ENCODE measurements at places on chromosomes 13 and 19. TPM values are rescaled to one million over a fixed set of nuclear protein-coding genes. Genes with fewer than 3 reads are reported as not detected.

GRCh38 chr19:49672131-49672919 is 4.7 kb upstream of the PRMT1 start:
- DNase-seq = peak; percentile 70

DNA sequence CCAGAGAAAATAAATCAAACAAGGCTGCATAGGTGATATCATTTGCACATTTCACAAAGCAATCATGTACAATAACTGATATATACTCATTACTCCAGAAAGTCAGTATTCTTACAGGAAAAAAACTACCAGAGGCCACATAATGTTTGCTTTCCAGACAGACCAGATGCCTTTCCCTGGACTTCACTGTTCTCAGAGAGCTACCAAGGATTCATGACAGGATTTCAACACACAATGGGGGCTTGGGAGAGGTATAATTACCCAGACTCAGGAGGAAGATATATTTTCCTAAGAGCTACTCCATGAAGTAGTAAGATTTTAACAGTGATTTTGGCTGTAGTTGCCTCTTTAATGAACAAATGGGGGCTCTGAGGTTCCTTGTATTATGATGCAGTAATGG is 110.0 kb downstream of the FOXO1 start:
- DNase-seq = no peak

- no peak for DNase-seq
These were observed 27.8 kb upstream of the IGSF23 start for GRCh38 chr19:44585371-44586133.

LEUTX gene
- not detected for total RNA-seq

- DNase-seq = no peak
These were observed 49.5 kb upstream of the SIN3B start for GRCh38 chr19:16779539-16780163.

DNA sequence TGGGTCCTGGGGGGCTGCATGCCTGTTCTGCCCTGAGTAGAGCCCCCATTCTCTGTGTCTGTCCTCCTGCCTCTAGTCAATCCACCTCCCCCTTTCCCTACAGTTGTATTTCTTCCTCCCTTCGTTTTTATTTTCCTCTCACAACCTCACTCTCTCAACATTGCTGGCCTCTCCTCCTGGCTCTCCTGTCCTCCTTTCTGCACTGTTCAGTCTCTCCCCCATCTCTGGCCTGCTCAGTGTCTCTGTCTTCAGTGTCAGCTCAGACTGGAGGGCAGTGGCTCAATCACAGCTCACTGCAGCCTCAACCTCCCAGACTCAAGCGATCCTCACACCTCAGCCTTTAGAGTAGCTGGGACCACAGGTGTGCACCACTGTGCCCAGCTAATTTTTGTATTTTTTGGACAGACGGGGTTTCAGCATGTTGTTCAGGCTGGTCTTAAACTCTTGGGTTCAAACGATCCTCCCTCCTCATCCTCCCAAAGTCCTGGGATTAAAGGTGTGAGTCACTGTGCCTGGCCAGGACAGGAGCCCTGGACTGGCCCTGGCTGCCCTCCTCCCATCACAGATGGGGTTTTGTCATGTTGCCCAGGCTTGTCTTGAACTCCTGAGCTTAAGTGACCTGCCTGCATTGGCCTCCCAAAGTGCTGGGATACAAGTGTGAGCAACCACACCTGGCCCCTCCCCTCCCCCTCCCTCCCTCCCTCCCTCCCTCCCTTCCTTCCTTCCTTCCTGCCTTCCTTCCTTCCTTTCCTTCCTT is 32.0 kb upstream of the IGFL1 start:
- no peak for DNase-seq

CCDC70 gene
- total RNA-seq = not detected

GNA15 gene
- total RNA-seq = 10.2 TPM
